EH (cell line): ENCODE measurements at places on chromosomes 16 and 17.

DNA sequence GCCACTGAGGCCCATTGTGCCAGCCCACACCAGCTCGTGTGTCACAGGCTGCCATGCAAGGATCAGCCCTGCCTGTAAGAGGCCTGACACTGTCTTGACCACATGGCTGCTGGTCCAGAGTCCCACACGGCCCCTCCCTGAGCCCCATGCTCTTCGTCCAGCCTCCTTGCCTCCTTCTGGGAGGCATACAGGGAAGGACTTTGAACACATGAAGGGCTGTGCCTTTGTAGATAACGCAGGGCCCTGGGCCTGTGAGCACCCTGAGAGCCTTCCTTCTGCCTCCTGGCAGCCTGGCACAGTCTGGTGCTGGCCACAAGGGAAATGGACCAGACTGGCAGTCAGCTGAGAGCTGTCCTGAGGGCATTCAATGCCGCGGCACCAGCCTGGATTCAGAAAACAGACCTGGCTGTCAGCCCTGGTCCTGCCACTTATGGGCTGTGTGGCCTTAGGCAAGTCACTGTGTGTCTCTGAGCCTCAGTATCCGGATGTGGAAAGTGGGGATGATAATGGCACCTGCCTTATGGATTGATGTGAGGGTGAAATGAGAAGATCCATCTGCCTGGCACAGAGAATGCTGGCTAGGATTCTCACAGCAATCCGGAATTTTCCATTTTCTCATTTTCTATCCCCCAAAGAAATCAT is 19.2 kb upstream of the SPNS2 start:
- no peak for DNase-seq

DNA sequence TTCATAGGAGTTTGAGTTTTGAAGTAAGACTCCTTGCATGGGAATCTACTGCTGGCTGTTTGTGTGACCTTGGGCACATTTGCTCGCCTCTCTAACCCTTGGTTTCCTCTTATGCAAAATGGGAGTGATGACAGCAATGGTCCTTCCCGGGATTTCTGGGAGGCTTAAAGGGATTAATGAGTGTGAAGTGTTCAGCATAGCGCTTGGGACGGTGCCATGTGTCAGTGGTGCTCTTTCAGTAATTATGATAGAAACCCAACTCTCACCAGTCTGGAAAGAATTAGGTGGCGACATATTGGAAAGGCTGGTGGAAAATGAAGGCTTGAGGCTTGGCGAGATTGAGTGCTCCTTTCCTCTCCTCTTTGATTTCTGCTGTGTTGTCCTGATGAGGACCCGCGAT is 429.2 kb upstream of the EEF2KMT start:
- no peak for DNase-seq

- DNase-seq = no peak
These were observed 333.0 kb upstream of the EEF2KMT start for GRCh38 chr16:5430598-5430997.

GRCh38 chr17:31148205-31148604 is 53.4 kb downstream of the NF1 start:
- DNase-seq = peak; percentile 63

GRCh38 chr17:39688475-39688835 is 598 bp upstream of the PGAP3 start:
- DNase-seq = peak; percentile 27

- DNase-seq = no peak
These were observed 169.7 kb upstream of the ZFHX3 start for GRCh38 chr16:73217654-73218053.

DNA sequence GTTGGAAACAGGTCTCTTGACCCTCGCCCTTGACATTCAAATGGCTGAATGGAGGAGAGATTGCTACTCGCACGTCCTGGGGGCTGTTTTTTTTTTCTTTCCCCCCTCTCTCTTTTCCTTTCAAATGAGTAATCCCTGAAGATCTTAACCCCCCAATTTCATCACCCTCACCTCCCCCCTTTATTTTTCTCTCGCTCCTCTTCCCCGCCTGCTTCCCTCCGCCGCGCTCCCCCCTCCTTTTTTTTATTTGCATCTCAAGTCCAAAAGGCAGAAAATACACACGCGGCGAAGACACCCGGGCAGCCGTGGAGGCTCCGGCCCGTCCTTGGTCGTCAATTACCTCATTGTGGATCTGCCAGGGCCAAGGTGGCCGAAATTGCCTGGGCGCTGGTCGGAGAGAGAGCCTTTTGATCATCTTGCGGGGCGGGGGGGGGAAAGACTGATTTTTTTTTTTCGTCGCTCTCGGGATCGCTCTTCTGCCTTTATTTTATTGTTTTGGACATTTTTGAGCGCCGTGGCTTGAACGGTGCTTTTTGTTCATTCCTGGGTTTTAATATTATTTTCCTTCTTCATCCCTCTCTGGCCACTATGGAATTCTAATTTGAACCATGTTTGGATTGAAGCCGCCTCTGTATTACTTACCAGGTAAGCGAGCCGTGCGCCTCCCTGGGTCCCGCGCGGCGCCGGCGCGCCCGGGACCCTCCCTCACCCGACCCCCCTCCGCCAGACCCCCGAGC is 57.2 kb upstream of the GSE1 start:
- DNase-seq = peak; percentile 58

DNA sequence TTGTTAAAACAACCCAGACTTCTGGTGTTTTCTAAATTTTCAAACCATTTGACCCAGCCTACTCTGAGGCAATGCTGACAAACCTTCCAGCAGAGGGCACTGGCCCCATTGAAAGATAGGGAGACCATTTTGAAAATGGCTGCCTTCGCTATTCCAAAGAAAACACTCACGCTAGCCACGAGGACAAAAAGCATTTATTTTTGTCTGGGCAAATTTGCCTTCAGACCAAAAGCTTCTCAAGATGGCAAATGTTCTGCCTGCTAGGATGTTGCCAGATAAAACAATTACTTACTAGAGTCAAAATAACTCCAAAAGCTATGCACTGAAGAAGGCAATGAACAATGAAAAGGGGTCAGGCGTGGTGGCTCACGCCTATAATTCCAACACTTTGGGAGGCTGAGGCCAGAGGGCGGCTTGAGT is 296.7 kb upstream of the IRX5 start:
- peak; percentile 3 for DNase-seq

- DNase-seq = peak; percentile 22
These were observed 82.9 kb upstream of the RCVRN start for GRCh38 chr17:9987779-9988585.

GRCh38 chr16:70476272-70477020 is 22.1 kb downstream of the FCSK start:
- peak; percentile 87 for DNase-seq

GRCh38 chr17:19686400-19687090 is 29.8 kb downstream of the SLC47A2 start:
- no peak for DNase-seq

GRCh38 chr16:59113004-59113670 is 379.0 kb upstream of the GOT2 start:
- DNase-seq = no peak

GRCh38 chr17:54439816-54440215 is 460.8 kb upstream of the TOM1L1 start:
- no peak for DNase-seq

GRCh38 chr17:73681946-73682345 is 37.7 kb upstream of the SDK2 start:
- DNase-seq = no peak

DNA sequence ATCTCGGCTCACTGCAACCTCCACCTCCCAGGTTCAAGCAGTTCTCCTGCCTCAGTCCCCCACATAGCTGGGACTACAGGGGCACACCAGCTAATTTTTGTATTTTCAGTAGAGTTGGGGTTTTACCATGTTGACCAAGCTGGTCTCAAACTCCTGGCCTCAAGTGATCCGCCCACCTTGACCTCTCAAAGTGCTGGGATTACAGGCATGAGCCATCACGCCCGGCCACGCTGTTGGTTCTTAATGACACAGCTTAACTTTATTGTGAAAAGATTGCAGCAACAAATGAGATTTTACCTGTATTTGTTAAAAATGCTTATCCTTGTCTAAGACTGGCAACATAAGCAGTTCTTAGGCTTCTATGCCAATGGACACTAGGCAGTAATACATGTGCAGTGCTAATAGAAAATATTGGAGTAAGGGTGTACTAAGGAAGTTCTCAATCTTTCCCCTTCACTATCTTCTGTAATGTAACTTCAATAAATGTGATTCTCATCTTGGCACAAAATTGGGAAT is 2.9 kb downstream of the UBB start:
- DNase-seq = no peak
